Foreskin melanocyte (primary cell): ENCODE measurements at places on chromosomes 5 and 9.

DNA sequence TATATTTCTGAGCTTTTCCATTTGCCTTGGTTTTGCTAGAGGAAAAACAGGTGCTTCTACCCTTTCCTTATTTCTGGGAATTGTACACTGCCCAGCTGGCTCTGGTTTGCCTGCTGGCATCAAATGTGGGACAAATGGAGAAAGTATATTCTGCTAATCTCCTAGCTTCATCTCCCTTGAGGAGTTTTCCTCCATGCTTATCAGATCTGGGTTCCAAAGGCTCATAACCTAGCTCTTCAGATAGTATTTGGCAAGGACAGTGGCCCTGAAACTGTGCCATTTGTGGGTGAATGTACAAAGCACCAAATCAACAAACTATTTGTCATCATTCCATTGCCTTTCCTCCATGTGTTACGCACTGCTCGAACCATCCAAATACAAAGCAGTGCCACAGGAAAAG lies 16.2 kb downstream of the PRLR start:
- no peak for DNase-seq

- no peak for DNase-seq
Observed at GRCh38 chr9:77156646-77157371, 20.5 kb upstream of the VPS13A start.

DNA sequence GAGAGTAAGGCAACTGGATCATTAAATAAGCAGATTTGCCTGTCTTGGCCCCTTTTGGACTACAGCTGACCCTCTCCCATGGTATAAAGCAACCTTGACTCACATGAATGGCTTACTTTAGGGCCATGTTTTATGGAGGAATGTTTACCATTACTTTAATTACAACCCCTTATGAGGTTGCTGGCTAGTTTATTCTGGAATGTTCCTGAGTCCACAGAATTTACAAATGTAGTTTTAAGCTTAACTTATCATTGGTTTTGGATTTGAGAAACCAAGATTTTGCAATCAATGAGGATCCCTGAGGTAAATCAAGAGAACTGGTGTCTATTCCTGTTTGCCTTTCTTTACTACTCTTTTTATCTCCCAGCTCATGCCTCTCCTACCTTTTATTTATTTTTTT lies 15.7 kb downstream of the SLC28A3 start:
- no peak for DNase-seq

DNA sequence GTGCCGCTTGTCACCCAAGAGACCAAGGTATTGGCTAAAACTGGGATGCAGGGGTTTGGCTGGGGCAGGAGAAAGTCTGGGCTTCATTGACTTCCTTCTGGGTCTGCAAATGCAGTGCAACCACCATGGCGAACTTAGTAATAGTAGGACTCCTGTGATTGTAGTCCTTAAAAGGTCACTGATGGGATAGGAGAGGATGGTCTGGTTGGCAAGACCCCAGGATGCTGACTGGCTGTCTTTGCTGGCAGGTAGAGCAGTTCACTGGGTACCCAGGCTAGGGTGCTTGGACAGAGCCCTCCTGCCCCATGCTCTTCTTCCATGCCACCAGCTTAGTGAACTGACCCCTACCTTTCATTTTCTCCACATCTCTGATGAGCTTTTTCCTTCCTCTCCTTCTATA lies 37.2 kb downstream of the ANGPTL2 start:
- DNase-seq, result no peak

GRCh38 chr9:131605770-131606590 lies 60.7 kb downstream of the PRRT1B start:
- no peak for DNase-seq

- no peak for DNase-seq
Observed at GRCh38 chr5:39505791-39506190, 81.0 kb upstream of the DAB2 start.

DNA sequence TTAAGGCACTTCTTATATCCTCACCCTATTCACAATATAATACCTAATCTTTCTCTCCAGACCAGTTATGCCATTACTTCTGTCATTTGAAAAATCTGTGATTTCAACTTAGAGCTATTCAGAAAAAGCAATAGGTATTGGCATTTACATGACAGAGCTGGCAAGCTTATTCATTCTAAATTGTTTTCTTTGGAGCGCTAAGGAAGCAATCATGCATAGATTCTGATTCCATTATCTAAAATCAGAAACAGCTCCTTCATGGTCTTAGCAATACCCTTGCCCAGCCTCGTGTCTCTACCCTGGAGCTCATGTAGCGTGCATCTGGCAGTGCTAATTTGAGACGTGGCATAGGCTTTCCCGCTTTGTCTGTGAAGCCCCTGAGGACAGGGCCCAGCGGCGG lies 4.5 kb downstream of the SLC1A1 start:
- DNase-seq, result no peak

GRCh38 chr5:68087866-68088265 lies 127.7 kb upstream of the PIK3R1 start:
- DNase-seq, result no peak

- DNase-seq, result no peak
Observed at GRCh38 chr5:129459777-129460671, at the start of gene ADAMTS19. TSS of gene ADAMTS19 (plus strand) at chr5:129460298. CDS start at chr5:129460392, 94 bp downstream.

DNA sequence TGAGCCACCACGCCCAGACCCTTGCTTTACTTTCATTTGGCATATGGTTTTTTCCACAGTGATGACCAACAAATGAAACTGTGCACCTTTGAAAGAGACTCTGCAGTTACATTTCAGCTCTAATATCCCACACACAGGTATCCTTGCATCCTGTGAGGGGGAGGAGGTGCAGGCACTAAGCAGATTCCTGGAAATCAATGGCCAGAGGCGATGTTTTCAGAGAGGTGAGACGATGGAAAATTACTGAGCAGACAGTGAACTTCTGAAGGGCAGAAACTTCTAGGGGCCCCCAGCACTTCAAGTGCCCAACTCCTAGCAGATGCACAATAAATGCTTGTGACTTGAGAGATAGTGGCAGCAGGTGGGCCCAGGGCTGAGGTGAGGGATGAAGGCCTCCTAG lies 29.8 kb upstream of the GNE start:
- no peak for DNase-seq

DNA sequence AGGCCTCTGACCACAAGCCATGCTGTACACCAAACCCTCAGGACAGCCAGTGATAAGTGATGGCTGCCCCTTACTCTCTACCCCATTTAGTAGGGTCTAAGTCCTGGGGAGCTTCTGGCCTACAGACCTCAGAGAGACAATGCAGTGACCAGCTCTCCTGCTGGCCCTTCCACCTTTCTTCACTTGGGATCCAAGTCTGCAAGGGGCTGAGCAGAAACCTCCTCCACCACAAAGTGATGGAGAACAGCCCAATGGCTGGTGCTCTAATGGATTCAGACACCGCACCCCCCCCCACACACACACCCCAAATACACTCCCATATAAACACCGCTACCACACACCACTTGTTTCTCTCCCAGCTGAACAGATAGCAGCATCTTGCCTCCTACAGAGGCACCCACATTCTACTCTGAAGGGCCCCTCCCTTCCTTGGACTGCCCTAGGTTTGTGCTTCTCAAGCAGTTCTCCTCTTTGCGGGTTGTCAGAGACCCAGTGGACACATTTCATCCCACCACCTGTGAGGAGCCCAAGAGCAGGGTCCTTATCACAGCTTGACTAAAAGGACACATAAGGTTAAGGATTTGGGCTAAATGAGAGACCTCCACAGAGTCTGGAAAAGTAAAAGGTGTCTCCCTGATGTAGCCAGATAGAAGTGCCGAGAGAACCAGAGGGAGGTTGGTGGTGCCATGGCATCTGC lies 1.3 kb upstream of the PDLIM4 start:
- no peak for DNase-seq

DNA sequence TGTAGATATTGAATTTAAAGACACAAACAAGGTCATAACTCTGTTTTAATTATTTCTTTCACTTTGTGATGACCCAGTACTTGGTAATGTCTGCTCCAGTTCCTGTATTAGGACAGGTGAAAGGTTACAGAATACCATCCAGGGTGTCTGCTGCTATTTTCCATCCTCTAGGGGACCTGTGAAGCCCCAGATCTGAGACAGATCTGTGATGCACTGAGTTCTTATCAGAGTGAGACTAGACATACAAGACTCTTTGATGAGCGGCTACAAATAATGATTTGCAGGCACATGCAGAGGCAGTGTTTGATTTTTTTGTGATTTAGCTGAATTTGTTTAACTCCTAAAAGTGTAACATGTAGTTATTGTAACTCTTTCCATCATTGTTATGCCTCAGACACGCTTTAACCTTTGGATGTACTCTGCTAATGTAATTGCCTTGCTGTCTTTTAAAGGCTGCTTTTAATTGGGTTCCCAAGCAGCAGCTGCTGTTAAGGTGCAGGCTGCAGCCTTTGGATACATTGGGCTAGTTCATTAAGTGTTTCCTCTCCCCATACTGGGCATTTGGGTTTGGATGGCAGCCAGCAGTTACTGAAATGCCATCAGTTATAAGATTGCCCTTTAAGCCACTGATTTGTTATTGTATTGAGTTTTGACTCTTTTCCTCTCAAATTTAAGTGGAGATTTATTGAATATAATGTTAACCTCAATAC lies 63.3 kb downstream of the RASGRF2 start:
- no peak for DNase-seq

- no peak for DNase-seq
Observed at GRCh38 chr5:102600964-102601363, 102.2 kb upstream of the SLCO6A1 start.

- no peak for DNase-seq
Observed at GRCh38 chr5:157930710-157931109, 71.8 kb upstream of the CLINT1 start.

DNA sequence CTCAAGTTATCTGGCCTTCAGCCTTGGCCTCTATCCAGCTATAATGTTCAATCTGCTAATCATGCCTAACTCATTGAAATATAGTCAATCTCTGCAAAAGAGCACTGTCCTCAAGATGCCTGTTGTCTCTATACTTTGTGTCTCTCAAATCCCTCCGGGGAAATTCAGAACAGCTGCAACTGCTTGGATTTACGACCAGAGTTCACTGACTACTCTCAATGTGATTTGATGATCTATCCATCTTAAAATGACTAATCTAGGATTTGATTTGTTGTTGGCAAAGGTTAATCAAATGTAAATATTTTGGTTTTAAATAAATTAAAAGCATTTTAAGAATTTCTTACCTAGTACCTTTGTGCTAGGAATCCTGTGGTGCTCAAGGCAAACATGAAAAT lies 40.9 kb downstream of the SVEP1 start:
- no peak for DNase-seq

GRCh38 chr9:7006417-7006816 lies 248.6 kb downstream of the KDM4C start:
- no peak for DNase-seq

DNA sequence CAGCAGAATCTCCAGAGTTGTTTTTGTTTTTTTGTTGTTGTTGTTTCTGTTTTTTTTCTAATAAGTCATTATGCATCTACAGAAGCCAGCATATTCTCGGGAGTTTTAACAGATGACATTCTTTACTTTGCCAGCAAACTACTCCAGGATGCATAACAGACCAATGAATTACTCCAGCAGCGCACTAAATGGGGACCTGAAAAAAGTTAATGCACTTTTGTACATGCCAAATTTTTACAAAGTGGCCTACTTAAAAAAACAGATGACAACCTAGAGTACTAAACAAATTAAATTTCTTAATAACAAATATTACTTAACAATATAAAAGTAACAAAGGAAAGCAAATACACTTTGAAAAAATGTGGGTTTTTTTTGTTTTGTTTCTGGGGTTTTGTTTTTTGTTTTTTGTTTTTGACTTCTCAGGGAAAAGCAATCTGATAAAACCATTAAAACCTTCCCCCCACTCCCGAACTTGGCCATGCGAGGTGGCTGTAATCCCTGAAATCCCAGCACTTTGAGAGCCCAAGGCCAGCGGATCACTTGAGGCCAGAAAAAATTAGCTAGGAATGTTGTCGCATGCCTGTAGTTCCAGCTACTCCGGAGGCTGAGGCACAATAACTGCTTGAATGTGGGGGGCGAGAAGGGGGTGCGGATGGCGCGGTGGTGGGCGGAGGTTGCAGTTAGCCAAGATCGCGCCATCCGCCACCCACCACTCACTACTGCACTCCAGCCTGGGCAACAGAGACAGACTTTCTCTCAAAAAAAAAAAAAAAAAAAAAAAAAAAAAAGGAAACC lies 352.4 kb downstream of the CETN3 start:
- no peak for DNase-seq

GRCh38 chr5:131265311-131265803 lies 1.5 kb downstream of the CDC42SE2 start:
- no peak for DNase-seq

DNA sequence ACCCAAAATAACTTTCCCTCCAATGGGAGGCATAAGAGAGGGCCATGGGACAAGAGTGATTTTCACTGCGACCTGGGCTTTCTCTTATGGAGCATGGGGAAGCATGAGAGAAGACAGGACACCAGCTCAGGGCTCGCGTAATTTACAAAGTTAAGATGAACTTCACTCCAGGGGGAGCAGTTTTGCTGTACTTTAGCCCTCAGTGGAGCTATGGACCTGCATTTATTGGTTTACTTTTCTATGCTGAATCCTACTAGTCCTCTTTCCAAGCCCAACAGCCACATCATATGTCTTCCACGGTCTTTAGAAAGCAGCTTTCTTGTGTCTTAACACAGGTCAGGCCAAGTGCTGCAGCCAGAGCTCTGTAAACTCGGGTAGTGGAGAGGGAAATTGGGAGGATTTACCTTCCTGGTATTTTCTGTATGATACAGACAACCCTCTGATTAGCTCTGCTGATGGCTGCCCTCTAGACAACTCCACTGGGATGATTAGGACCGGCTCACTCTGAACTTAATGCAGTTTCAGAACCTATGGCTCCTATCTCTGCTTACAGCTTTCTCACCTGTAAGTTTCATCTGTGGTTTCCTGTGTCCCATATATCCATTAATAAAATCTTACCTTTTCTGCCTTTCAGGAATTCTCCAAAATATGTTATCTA lies 581.0 kb upstream of the RORB start:
- peak; percentile 8 for DNase-seq

- no peak for DNase-seq
Observed at GRCh38 chr5:94481059-94481458, 137.3 kb downstream of the KIAA0825 start.

- DNase-seq, result no peak
Observed at GRCh38 chr9:127196826-127197145, 67.8 kb upstream of the GARNL3 start.

GRCh38 chr5:157487358-157487757 lies 27.3 kb downstream of the NIPAL4 start:
- no peak for DNase-seq

DNA sequence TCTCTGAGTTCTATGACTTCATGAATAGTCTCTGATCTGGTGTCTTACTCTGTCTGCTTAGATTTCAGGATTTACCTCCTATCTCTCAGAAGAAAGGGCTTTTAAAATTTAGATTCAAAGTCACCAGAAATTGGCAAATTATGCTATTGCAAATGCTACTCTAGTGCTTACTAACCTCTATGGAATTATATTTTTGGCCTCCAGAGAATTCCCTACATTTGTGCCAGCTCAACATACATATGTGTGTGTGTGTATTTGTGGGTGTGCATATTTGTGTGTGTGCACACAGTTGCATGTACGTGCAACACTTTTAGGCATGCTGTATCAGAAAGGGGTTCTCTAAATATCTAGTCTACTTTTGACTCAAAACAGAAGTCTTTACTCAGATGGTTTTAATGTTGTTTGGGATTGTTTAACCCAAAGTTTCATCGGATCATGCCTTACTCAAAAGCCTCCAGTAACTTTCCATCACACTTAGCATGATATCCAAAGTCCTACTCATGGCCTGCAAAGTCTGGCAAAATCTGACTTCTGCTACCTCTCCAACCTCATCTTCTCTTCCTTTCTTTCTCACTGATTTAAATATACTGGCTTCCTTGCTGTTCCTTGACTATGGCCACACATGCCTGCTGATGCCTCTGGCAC lies 147.6 kb upstream of the NR3C1 start:
- no peak for DNase-seq

- no peak for DNase-seq
Observed at GRCh38 chr5:68949256-68949655, 144.6 kb upstream of the SLC30A5 start.

GRCh38 chr5:96699186-96699820 lies 37.1 kb downstream of the CAST start:
- DNase-seq, result no peak
